ENCODE measurements at places on chromosomes 7 and 10. TPM values are rescaled to one million over a fixed set of nuclear protein-coding genes. Genes with fewer than 3 reads are reported as not detected.

- no peak for DNase-seq
These were observed 5.6 kb downstream of the TMEM120A start for GRCh38 chr7:75988568-75989499.

GRCh38 chr7:151109094-151110048 lies 23.1 kb downstream of the AGAP3 start:
- no peak for DNase-seq

DNA sequence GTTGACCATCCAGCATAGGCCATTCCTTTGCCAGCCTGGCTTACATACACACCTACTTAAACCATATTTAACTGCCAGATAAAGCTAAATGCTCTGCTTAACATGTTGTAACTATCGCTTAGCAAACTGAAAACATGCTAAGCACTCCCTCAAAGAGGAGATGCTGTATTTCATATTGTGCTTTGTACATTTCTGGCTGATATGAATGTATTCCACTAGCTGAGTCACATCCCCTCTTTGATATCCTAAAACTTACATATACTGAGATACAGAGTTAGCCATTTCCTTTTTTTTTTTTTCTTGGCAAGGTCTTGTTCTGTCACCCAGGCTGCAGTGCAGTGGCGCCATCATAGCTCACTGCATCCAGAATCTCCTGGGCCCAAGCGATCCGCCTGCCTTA lies 99.4 kb downstream of the TPST1 start:
- no peak for DNase-seq

GRCh38 chr7:154918741-154919140 lies 84.2 kb downstream of the PAXIP1 start:
- no peak for DNase-seq

DNA sequence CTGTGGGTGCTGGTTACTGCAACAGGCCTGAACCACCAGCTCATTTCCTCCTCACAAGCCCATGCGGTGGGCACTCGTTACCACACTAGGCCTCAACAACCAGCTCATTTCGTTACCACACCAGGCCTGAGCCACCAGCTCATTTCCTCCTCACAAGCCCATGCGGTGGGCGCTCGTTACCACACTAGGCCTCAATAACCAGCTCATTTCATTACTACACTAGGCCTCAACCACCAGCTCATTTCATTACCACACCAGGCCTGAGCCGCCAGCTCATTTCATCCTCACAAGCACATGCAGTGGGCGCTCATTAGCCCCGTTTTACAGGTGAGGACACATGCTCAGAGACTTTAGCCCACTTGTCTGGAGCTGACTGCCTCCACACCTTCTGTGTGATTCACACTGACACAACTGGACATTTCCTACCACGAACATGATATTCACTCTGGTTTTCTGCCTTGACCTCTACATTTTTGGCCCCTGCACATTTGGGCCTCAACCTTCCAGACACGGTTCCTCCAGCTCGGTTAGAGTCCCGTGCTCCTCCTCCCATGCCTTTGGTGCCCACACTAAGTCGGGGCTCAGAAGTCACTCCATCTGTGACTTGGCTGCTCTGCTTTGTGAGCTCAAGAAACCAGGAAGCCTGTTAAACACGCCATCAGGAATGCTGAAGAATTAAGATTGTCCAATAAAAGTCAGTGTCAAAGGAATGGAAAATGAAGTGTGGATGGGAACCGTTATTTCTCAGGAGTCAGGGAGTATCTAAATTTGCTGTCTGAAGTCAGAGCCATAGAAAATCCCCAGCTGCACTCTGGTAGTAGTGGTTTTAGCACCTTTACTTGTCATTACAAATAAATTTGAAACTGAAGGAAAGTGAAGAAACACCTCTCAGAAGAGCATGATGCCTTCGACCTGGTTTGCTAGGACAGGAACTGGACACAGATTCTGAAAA lies 55.8 kb upstream of the LANCL2 start:
- no peak for DNase-seq

Gene C7orf25
- polyA plus RNA-seq = 0.96 TPM
